Esophagus mucosa (tissue), 1 donor: ENCODE measurements at places on chromosomes 16 and 17. TPM values are rescaled to one million over a fixed set of nuclear protein-coding genes. Genes with fewer than 3 reads are reported as not detected.

HEATR9 gene
- total RNA-seq: not detected

KRT40 gene
- total RNA-seq: not detected

DNA sequence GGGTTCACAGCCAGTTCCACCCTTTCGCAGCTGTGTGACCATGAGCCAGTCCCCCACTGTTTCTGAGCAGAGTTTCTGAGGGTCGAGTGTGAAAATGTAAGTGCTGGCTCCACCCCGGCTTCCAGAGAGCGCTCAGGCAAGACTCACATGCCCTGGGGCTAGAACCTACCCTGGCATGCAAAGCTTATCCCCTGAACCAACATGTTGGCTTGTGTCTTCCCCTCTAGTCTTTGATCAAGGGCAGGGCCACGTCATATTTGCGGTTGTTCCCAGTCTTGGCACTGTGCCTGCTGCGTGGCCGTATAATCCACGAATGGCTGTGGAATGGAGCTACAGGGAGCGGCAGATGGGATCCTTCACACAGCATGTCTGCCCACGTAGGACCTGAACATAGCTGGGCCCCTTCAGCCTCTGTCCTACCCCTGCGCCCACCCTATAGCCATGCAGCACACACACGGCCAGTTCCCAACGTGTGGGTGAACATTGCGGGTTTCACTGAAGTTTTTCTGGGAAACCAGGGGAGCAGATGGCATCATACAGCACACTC is 84.8 kb downstream of the MRM1 start:
- ATAC-seq: no peak

DNA sequence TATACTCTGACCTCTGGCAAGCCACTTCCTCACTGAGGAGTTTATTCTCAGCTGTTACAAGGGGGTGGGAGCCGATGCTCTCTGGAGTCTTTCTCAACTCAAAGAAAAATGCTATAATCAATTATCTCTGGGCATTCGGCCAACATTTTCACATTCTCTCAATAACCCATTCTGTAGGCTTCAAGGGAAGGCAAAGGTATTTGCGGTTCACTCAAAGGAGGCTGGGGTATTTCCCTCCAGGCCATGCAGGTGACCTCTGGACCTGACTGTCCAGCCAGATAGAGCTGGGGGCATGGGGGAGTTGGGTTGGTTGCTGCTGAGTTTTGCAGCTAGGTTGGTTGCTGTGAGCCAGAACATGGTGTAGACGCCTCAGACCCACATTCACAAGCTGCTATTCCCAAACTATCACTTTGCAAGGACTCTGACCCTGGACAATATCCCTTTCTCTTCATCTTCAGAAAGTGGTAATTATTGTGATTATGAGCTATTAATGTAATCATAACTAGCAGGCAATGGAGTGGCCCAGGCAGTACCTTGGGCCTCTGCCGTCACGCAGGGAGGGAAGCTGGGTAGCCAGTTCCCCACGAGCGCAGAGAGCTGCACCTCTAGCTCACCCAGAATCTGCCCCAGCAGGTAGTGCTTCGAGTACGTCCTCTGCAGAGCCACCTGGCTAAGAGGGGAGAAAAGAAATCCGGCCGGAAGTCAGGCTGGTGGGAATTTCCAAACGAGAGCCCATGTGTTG is 42.1 kb downstream of the AIPL1 start:
- ATAC-seq: no peak

SRCIN1 gene
- total RNA-seq: 6.6 TPM

DNA sequence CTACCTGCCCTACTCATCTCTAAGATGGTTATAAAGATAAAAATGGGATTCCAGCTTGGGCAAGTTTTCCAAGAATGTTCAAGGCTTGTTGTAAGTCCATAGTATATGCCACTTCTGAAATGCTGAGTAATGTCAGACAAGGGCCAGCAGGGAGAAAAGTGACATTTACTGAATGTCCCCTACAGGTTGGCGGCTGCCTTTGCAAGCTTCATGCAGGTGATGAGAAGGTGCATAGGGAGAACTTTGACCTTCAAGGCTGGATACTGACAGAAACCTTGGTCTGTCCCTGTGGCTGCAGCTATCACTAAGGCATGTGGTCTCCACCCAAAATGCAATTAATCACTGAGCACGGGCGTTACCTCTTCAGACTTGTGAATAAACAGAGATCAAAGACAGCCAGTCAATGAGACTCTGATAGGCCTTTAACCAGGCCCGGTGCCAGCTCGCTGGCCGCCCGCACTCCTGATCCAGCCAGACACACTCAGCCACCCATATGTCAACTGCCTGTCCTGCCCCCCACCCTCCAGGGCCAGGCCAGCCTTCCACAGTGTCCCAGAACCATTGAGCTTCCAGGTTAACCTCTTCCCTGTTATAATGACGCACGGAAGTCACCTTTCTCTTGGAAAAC is 26.8 kb upstream of the AXIN2 start:
- peak; percentile 46 for ATAC-seq

- no peak for ATAC-seq
Measured at GRCh38 chr17:5841862-5842261, 228.3 kb upstream of the WSCD1 start.

- peak; percentile 32 for ATAC-seq
Measured at GRCh38 chr16:19898924-19899604, 14.4 kb upstream of the GPRC5B start.

DNA sequence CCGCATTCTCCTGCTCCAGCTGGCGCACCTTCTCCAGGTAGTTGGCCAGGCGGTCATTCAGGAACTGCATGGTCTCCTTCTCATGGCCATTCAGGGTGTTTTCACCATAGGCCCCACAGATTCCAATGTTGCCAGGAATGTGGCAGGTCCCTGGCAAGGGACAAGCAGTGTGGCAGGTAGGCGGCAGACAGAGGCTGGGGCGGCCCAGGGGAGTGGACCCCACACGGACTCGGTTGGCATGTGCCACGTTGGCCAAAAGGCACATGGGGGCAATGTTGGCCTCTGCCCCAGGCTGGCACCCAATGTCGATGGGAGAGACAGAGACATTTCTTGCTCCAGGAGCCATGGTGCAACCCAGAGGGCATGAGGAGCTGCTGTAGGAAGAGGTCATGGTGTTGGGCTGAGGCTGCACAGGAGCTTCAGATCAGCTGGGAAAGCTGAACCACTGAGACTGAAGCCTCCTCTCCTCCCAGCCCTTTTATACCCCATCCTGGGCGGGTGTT is at the start of gene KRT38:
Gene KRT38 (minus strand): TSS at position 453 of the 503 bp plus-strand sequence. CDS start 62 bp downstream, at position 391.
- no peak for ATAC-seq

CTF1 gene
- 2.3 TPM for total RNA-seq

PPM1D gene
- total RNA-seq: 9.5 TPM

LLGL2 gene
- 82.1 TPM for total RNA-seq

GRCh38 chr16:86118467-86119307 is 219.7 kb downstream of the IRF8 start:
- ATAC-seq: no peak

CSH2 gene
- total RNA-seq: not detected

HCRT gene
- not detected for total RNA-seq

GRCh38 chr17:81328978-81329926 is 34.1 kb upstream of the SLC38A10 start:
- peak; percentile 93 for ATAC-seq

DNA sequence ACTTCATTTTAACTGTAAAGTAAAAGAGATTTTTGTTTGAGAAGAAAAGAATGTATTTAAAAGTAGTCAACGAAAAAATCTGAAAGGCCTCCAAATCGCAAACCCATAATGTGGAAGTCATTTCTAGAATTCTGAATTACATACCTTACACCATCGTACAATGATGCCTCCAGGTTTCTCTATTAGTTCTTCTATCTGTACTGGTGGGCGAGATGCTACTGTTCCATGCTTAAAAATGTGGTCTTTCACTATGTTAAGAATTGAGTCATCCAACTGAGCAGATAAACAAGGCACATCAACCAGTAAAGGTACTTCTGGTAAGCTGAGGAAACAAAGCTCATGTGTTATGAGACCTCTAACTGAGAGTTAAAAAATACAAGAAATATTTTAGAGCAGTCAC is 28.5 kb downstream of the CRLF3 start:
- ATAC-seq: no peak

ULK2 gene
- 8.4 TPM for total RNA-seq

DNA sequence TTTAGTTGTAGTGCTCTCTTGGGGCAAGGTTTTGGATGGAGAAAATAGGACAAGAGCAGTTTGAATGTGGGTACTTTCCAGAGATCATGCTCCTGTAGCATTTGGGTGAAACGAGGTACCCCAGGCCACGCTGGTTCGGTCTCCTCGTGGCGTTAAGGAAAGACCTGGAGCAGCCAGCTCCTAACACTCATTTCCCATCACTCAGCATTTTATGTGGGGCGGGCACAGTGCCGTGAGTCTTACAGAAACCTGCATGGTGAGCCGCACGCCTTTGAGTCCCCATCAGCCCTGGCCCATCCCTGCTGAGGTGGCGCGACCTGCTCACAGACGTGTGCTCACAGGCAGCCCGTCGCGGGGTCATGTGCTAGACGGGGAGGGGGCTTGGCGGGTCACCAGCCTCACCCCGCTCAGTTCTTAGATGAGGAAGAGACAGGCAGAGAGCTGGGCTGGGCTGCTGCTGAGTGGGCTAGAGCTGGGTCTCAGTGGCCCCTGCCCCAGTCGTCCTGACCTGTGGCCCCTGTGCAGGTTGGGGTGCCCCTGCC is 37.3 kb downstream of the TBCD start:
- peak; percentile 75 for ATAC-seq

ECI1 gene
- 65.8 TPM for total RNA-seq

HS3ST2 gene
- 0.12 TPM for total RNA-seq

CLDN9 gene
- not detected for total RNA-seq

- ATAC-seq: no peak
Measured at GRCh38 chr16:14455573-14455972, 174.5 kb downstream of the PARN start.

GNG13 gene
- not detected for total RNA-seq

BMERB1 gene
- 3.6 TPM for total RNA-seq

CD19 gene
- total RNA-seq: 0.40 TPM

- ATAC-seq: peak; percentile 74
Measured at GRCh38 chr17:17839791-17840707, 3.3 kb upstream of the SREBF1 start.

GRCh38 chr16:58494981-58495520 is 4.9 kb upstream of the NDRG4 start:
- peak; percentile 48 for ATAC-seq

KRT34 gene
- total RNA-seq: 0.44 TPM

TP53TG3 gene
- total RNA-seq: not detected

DNA sequence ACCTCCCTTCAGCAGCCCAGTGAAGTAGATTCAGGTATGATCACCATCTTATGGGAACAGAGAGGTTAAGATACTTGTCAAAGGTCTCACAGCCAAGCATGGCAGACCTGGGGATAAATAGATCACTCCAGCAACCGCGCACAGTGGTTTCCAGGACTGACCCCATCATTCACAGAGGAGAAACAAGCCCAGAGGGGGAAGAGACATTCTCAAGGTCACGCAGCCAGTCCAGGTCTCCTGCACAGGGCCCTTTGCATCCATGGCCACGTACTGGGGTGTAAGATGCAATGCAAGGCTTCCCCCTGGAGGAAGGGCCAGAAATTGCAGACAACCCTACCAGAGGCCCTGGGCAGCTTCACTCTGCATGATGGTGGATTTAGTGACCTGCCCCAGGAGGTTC is 19.9 kb downstream of the TLE7 start:
- ATAC-seq: peak; percentile 52

C16orf54 gene
- 0.36 TPM for total RNA-seq

DNA sequence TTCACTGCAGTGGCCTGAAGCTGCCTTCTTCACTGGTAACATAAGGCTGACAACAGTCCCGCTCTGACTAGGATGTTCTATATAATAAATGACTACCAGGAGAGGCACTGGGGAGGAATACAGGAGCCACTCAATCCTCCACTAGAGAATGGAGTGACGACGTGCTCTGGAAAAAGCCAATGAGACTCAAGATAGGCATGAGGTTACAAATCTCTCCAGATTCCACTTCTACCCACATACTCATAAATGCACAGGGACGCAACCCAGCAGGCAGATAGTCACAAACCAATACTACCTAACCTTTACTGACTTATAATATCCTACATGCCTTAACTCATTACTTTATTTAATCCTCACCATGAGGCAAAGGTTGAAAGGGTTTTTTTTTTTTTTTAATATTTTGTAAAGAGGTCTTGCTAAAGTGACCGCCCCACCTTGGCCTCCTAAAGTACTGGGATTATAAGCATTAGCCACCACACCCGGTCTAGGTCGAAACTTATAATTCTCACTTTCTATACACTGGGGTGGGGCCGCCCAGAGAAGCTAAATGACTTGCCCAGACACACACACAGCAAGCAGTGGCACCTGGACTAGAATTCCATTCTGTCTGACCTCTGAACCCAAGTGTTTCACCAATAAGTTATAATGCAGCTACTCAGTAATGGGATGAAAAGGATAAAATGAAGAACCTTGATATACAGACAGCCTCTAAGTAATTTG is 33.7 kb downstream of the TOM1L2 start:
- peak; percentile 93 for ATAC-seq

DNA sequence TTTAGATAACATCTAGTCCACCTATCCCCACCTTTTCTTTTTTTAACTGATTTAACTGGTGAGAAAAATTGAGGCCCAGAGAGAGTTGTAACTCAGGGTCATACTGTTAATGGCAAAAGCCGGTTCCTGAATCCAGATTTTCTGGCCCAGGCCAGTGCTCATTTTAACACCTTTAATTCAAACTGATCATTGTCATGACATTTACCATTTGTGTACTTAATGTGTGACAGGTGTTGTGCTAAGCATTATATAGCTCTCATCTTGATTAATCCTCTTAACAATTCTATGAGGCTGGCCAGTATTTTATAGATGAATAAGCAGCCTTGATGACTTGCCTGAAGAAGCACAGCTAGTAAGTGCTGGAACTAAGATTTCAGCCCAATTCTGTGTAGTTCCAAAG is 14.4 kb downstream of the RHOT1 start:
- ATAC-seq: peak; percentile 51

DNA sequence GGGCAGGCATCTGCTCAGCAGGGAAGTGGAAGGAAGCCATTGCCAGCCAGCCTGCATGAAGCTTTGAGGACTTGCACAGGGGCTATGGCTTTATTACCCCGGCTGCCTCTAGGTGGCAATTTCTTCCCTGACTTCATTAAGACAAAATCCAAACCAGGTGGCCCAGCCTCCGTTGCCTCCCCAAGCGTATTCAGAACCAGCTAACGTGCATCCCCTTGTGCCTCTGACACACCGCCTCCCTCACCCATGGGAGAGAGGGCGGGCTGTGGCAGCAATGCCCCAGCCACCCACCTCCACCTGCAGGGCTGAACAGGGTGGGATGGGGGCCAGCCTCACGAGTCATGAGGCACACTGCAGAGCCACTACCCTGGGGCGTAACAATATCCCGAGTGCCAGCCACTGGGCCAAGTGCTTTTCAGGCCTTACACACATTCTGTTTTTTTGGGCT is 6.8 kb downstream of the KIFC3 start:
- peak; percentile 37 for ATAC-seq
